ENCODE measurements at places on chromosomes 1 and 21. TPM values are rescaled to one million over a fixed set of nuclear protein-coding genes. Genes with fewer than 3 reads are reported as not detected.

MX2 gene
- polyA plus RNA-seq: 0.08 TPM

OR14C36 gene
- polyA plus RNA-seq: not detected

MNDA gene
- polyA plus RNA-seq: not detected

PPOX gene
- polyA plus RNA-seq: 30.7 TPM

CTTNBP2NL gene
- polyA plus RNA-seq: 4.9 TPM

CDCA8 gene
- 18.9 TPM for polyA plus RNA-seq

PLXNA2 gene
- polyA plus RNA-seq: 7.3 TPM

LCE2A gene
- polyA plus RNA-seq: not detected

PTPN7 gene
- not detected for polyA plus RNA-seq

NCDN gene
- polyA plus RNA-seq: 34.6 TPM

NPHS2 gene
- polyA plus RNA-seq: not detected

PCSK9 gene
- 0.03 TPM for polyA plus RNA-seq

FCRLA gene
- polyA plus RNA-seq: 0.13 TPM

PCAT6 gene
- 5.1 TPM for polyA plus RNA-seq

All from SK-N-SH (cell line).